Large intestine (tissue), 12 donors: ENCODE measurements at places on chromosomes 16 and 17. TPM values are rescaled to one million over a fixed set of nuclear protein-coding genes. Genes with fewer than 3 reads are reported as not detected.
A peak's percentile ranks its signal among the peaks of the same experiment; 100 is the strongest.

FBXO39 gene
- polyA plus RNA-seq = 1.8 TPM

SCNN1B gene
- polyA plus RNA-seq = 0.13 TPM

ABCC6 gene
- 88.3 TPM for polyA plus RNA-seq

TEKT5 gene
- polyA plus RNA-seq = 0.09 TPM

DUSP14 gene
- polyA plus RNA-seq = 6.9 TPM

ANKFN1 gene
- 0.24 TPM for polyA plus RNA-seq

TBC1D3B gene
- 7.1 TPM for polyA plus RNA-seq

TBC1D26 gene
- polyA plus RNA-seq = 0.28 TPM

HEATR9 gene
- polyA plus RNA-seq = 0.03 TPM

PABPN1L gene
- polyA plus RNA-seq = 0.12 TPM

EME1 gene
- 3.5 TPM for polyA plus RNA-seq

TP53TG3 gene
- polyA plus RNA-seq = not detected

SOST gene
- not detected for polyA plus RNA-seq

- peak; percentile 87 for DNase-seq
These were observed 10.9 kb upstream of the SP2 start for GRCh38 chr17:47884905-47885730.

DNA sequence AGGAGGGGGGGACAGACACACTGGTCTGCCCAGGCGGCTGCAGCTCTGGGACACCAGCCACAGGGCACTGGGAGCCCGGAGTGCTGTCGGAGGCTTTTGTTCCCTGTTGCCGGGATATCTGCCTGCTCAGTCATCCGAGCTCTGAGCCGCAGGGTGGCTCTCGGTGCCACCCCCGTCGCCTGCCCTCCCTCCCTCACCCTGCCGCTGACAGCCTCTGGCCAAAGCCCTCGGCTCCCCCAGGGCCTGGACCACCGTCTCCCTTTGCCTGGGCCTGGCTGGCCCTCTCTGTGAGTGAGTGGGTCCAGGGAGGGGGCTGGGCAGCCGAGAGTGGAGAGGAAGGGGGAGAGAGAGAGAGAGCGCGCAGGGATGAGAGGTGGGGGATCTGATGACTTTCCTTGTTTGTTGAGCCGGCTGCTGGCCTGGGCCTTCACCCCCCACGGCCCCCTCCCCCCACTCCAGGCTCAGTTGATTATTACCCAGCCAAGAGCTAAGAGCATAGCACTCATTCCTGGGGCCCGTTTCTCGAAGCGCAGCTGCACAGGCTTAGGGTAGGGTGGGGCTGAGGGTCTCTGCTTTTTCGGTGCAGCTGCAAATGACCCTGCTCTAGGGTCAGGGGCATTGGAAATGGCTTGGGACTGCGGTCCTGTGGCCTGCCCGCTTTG lies 2.7 kb downstream of the FOXJ1 start:
- peak; percentile 43 for DNase-seq

GRCh38 chr17:40794466-40794865 lies 5.3 kb downstream of the KRT28 start:
- DNase-seq = no peak

GRCh38 chr17:34609210-34609609 lies 29.8 kb downstream of the TMEM132E start:
- no peak for DNase-seq

DNA sequence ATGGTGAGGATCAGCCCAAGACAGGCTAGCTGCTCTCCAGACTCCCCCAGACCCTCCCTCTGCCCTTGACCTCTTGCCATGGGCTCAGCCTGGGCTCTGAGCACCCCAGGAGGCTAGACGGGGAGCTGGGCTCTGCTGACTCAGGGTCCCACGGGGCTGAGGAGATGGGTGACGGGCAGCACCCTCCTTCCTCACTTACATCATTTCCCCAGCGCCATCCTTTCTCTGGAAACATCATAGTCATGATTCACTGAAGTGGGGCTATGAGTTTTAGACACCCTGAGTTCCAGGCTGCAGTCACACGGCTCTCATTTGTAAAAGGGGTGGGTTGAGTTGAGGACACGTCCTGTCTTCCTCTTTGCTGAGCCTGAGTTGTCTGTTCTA lies 3.0 kb upstream of the ITGAX start:
- DNase-seq = no peak

- no peak for DNase-seq
These were observed 476.2 kb downstream of the HAPSTR1 start for GRCh38 chr16:9567666-9568065.

GRCh38 chr17:64005734-64006167 lies 7.6 kb downstream of the PRR29 start:
- DNase-seq = peak; percentile 66

- no peak for DNase-seq
These were observed 32.9 kb downstream of the KNOP1 start for GRCh38 chr16:19685176-19685575.

GRCh38 chr16:49351096-49351487 lies 22.5 kb upstream of the C16orf78 start:
- DNase-seq = no peak

GRCh38 chr17:46789610-46790009 lies 28.9 kb downstream of the WNT3 start:
- DNase-seq = no peak

GRCh38 chr16:30066761-30067583 lies 1.4 kb downstream of the ALDOA start:
- no peak for DNase-seq

DNA sequence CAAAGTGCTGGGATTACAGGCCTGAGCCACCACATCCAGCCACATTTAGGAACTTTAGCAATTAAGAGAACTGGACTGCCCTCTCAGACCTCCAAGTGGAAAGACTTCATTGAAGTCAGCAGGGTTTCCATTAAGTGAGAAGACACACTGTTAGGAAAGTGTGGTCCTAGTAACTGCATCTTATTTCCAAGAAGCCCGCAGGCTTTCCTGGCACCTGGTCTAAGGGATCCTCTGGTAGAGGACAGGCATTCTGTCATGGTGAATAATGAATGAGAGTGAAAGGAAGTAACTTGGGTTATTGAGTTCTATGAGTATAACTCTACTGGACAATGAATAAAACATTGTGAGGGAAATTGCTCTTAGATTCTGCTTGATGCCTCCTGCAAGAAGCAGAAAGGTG lies 14.1 kb downstream of the C17orf75 start:
- DNase-seq = no peak

DNA sequence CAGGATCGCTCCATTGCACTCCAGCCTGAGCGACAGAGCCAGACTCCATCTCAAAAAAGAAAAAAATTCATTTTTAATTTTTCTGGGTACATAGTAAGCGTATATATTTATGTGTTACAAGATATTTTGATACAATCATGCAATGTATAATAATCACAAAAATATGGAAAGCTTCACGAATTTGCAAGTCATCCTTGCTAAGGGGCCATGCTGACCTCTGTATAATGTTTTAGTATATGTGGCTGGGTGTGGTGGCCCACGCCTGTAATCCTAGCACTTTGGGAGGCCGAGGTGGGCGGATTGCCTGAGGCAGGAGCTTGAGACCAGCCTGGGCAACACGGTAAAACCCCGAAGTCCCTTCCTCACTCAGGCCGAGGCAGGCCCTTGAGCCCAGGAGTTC lies 16.9 kb downstream of the FBRS start:
- no peak for DNase-seq

DNA sequence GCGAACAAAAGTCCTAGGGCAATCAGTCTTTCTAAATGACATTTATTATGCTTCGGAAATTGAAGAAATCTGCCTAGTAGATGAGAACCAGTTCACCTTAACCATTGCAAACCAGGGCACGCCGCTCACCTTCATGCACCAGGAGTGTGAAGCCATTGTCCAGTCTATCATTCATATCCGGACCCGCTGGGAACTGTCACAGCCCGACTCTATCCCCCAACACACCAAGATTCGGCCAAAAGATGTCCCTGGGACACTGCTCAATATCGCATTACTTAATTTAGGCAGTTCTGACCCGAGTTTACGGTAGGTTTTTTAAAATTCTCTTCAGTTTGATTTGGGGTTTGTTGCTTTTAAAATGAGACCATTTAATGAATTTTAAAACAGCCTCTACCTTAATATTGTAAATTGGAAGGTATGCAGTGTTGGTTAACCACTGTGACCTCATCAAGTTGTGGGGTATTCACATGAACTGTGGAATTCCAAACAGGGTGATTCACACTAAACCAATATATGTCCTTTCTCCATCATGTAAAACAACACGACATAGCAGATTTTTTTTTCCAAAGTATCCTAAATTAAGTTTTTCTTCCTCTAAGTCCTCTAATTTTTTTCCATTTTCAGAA lies 6.2 kb upstream of the EVI2A start:
- DNase-seq = no peak

DNA sequence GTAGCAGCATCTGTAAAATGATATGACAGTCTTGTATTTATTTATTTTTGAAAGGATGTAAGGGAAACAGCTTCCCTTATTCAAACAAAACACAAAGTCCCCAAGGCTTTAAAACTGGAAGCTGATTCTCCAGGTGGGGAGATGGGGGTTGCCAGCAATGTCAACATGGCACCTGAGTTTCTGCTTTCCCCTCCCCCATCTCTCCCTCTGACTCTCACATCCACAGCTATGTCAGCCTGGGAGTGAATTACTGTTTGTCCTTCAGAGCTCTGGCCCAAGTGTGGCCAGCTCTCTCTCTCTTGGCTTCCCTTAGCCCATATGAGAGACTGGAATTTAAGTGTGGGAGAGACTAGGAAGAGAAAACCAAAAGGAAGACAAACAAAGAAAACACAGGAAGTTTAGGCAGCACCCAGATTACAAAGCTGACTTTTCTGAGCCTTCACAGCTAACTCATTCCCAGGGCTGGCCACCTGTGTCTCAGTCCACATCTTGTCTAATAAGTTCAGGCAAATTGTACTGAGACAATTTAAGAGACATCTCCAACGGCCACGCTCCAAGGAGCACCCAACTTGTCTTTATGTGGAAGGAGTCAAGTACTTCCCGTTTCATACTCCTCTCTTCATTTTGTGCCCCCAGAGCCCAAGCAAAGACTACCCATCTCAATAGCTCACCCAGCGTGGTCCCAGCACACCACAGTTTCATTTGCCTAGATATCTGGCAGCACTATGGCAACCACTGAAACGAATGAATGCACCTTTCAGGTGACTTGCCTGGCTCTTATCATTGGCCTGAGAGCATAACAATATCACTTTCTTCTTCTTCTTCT lies 69.2 kb downstream of the SOX9 start:
- no peak for DNase-seq

DNA sequence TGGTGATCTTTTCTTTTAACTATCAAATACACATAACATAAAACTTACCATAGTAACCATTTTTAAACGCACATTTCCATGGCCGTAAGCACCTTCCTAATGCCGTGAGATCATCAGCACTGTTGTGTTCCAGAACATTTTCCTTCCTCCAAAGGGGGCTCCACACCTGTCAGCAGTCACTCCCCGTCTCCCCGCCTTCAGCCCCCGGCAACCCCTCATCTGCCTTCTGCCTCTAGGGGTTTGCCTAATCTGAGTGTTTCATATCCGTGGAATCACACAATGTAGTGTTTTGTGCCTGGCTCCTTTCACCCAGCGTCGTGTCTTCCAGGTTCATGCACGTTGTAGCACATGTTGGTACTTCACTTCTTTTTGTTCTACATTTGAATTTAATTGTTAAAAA lies 350.1 kb upstream of the TNRC6C start:
- no peak for DNase-seq

DNA sequence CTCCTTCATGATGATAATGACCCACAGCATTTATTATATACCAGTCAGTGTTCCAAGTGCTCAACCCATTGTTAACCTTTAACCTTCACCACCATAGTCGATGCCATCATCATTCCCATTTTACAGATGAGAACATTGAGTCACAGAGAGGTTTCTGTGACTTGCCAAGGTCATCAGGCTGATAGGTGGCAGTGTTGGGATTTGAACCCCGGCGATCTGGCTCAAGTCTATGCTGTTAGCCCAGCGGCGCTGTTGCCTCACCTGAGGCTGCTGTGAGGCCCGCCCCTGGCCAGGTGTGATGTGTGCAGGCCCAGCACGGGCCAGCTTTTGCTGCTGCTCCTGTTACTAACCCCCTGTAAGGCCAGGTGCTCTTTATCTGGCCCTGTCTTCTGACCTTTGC lies 101.2 kb downstream of the OR1D5 start:
- no peak for DNase-seq

- DNase-seq = no peak
These were observed 12.2 kb upstream of the LONP2 start for GRCh38 chr16:48231727-48232492.

- DNase-seq = peak; percentile 33
These were observed 134.7 kb downstream of the AATF start for GRCh38 chr17:37083456-37083855.

DNA sequence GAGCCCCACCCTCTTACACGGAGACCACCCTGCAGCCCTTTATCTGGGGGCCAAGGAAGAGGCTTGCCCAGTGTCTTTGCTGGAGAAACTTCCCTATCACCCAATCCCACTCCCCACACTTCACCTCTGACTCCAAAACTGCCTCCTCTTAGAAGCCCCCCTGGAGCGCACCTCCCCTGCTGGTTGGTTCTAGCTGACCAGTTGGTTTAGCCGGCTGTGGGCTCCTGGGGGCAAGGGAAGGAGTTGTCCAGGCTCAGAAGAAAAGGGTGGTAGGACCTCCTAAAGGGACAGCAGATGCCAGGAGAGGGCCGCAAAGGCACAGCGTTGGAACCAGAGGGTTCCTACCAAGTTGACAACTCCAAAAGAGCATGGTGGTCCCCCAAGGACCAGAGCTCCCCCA lies 2.0 kb downstream of the BCAR1 start:
- no peak for DNase-seq

DNA sequence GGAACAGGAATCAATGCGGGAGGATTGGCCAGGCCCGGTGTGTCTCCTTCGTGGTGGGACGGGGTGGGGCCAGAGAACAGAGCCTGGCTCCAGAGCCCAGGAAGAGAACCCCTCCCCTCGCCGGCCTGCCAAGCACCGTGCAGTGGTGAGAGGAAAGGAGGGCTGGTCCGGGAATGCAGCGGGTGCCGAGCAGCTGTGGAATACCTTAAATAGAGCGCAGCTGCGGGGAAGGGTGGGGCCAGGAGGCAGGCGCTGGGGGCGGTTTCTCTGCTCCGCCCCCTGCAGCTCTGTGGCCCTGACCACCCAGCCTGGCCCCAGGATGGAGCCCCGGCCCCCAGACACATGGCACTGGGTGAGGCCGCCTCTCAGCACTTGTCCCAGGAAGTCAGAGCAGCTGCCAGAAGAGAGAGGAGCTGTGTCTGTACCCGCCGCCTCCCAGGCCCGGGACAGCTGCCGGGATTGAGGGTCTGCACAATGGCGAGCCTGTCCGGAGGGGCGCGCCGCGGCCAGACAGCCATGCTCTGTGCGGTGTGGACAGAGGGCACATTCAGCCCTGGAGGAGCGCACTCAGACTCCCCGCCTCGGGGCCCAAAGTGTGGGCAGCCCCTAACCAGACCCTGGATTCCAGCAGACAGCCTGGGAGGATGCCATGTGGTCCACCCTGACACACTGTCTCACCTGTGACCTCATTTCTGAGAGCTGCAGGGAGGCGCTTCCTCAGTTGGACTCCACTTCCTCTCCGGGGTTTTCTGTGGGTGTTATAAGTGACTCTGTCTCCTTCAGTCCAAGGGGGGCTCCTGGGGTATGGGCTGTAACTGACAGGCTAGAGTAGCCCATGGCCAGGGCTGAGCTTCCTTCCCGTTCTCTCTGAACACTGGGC lies 268.8 kb downstream of the SEC14L1 start:
- DNase-seq = no peak

DNA sequence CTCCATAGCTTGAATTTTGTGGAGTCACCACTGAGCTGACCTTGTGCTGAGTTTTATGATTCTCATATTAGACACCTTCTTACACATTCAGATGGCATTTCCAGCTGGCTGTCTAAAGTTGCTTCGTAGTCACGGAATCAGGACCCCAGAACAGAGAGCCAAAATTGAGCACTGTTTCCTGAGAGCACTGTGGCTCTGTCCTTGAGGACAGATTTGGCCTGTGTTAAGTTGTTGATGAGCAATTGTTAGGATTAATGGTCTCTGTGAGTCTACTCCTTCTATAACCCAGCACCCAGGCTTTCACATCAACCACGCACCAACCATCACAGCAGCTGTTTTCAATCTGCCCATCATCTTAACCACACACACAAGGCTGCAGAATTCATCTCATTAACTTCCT lies 277.5 kb upstream of the HSBP1 start:
- DNase-seq = no peak
